ENCODE measurements at places on chromosomes 16 and 17.

GRCh38 chr16:1985466-1986150, 1.6 kb downstream of the GFER start:
- DNase-seq: no peak

DNA sequence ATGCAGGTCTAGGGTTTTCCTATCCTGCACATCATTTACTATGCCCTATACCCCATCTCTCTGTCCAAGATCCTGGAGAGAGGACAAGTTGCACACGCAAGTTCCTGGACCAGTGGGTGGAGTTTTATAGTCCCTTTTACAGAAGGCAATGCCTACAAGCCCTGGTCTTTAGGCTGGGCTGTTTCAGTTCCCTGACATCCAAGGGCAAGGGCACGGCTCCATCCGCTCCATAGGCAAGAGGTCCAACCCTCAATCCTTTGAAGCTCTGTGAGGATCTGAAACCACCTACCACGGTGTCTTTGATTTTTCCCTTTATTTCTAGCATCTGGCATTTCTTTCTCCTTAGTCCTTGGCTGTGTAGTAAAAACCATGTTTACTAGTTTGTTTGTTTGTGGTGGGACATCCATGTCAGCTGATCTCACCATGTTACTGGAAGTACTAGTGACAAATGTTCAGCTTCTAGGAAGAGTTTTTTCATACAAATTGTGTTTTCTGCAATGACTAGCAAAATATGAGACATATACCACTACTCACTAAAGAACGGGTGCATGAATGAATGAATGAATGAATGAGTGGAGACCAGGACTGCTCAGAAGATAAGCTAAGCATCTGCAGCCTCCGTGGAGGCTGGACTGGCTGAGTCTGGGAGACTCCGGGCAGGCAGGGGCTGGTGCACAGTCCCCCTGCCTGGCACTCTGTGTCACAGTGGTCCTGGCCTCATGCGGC, 359.4 kb downstream of the SLC39A11 start:
- DNase-seq: no peak

GRCh38 chr16:4183237-4184037, 58.4 kb downstream of the SRL start:
- DNase-seq: peak; percentile 100

- DNase-seq: no peak
These were observed 2.1 kb upstream of the TOM1L1 start for GRCh38 chr17:54898576-54898975.

- DNase-seq: no peak
These were observed 2.1 kb upstream of the UBB start for GRCh38 chr17:16378636-16379282.
